Mesenteric fat pad (tissue), 1 donor: ENCODE measurements at places on chromosomes 16 and 17.

DNA sequence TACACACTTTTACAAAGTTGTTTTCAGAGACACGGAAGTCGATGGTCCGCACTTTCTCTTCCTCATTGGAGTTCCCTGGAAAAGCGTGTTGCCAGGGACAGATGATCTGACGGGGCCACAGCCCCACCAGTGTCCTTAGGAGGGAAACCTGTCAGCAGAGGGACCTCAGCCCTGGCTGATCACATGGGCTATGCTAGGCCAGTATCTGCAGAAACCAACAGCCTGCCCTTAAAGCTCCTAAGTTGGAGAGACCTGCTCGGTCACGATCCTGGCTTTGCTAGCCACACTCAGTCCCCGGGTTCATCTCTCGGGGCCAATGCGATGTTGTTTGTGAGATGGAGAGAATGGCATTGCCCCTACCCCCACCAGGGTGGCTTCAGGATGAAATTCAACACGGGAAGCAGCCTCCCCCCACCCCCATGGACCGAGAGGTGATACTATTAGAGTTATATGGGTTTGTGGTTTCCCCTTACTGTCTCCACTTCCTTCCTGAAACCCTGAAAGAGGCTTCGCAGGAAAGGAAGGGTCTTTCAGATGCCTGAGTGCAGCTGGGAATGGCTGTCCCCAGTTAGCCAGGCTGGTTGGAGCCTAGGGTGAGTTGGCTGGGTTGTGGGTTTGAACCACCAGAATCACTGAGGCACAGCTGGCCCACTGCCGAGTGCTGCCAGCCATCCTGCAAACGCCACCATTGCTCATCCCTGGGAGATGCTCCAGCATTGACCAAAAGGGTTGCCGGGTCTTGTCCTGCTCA lies 16.6 kb downstream of the RMI2 start:
- DNase-seq, result no peak

DNA sequence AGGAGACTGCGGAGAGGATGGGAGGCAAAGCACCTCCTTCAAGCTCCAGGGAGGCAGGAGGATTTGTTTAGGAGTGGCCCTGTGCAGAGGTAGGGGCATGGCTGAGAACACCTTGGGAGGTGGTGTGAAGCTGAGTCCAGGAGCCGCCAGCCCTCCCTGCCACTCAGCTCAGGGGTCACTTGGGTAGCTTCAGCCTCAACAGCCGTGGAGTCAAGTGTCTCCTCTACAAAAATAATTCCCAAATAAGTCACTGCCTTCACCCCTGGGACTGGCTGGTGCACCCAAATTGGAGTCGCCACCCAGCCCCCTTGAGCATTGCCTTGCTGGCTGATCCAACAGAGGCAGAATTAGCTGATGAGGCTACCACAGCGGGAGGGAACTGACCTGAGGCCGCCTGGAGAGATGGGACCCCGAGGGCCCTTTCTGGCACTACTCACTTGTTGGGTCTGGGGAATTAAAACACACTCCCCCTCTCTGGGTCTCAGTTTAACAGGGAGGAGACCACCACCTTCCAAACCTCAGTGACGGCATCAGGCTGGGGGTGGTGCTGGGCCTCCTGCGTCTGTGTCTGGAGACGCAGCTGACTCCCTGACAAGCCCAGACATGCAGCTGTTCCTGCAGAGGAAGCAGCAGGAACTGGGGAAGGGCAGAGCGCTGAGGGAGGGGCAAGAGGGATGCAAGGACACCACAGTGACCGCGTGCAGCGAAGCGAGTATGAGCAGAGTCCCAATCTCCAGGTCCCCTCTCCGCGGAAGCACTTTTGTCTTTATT lies 87.9 kb upstream of the TOB1 start:
- no peak for DNase-seq

- DNase-seq, result no peak
Measured at GRCh38 chr17:76570877-76571471, 14.7 kb downstream of the ST6GALNAC2 start.

GRCh38 chr16:55835581-55835980 lies 2.7 kb upstream of the CES1 start:
- DNase-seq, result no peak

DNA sequence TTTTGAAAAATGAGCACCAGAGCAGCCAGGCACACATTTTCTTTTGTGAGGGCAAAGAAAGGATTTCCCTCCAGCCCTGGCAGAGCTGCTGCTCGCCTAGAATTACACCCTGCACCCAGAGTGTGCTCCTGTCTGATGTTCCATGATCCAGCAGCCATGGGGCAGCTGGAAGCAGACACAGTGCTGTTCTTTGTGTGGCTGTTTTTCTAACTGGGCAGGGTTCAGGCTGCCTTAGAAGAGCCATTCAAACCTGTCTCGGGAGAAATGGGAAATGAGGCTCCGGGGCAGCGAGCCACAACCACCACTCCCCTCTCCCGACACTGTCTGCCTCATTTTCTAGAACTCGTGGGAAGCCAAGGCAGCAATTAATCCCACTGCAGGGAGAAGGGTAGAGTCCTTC lies 28.9 kb downstream of the LITAF start:
- DNase-seq, result no peak

GRCh38 chr16:71748226-71748625 lies 23.7 kb upstream of the PHLPP2 start:
- DNase-seq, result no peak

- no peak for DNase-seq
Measured at GRCh38 chr16:19145010-19145409, 23.0 kb upstream of the SYT17 start.

GRCh38 chr16:22018559-22018958 lies 10.6 kb downstream of the MOSMO start:
- DNase-seq, result no peak

DNA sequence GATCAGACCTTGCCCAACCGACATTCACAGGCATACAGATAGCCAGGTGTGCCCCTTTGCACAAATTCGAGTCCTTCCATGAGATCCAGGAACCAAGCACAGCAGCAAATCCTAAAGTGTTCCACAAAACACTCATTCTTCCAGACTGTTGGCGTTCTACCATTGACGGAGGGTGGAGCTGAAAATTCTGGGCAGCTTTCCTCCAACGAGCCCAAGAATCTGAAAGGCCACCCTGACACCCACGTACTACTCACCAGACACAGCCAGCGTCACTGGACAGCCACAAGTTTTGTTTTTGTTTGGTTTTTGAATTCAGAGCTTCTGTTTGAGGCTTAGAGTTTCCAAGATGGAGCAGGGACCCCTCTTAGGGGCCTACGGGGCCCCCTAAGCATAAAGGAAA lies 83.8 kb downstream of the PMP22 start:
- no peak for DNase-seq

DNA sequence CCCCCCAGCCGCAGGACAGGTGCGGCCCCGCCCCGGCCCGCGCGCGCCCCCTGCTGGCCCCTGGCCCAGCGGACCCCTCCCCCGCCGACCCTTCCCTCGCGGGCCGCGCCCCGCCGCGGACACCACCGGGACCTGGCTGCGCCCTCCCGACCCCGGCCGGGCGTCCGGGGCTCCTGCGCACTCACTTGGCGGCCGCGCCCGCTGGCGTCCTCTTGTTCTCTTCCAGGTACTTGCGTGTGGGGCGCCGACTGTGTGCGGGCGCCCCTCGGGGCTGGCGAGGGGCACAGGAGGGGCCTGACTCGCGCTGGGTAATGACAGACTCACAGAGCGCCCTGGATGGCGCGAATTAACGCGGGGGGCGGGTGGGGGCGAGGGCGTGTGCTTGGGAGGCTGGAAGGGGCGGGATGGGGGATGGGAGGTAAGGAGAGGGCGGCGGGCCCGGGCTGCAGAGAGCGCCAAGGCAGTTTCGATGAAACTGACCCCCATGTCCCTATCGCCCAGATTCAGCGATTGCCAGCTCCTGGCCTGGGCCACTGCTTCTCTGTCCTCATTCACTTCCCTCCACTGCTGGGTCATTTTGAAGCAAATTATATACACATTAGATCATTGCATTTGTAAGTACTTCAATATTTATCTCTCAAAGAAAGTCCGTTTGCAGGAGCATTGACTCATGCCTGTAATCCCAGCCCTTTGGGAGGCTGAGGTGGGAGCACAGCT lies 445 bp upstream of the DBNDD1 start:
- no peak for DNase-seq

GRCh38 chr16:11499295-11500089 lies 87.2 kb downstream of the LITAF start:
- no peak for DNase-seq

- DNase-seq, result no peak
Measured at GRCh38 chr17:75370286-75370915, 35.1 kb downstream of the GRB2 start.

DNA sequence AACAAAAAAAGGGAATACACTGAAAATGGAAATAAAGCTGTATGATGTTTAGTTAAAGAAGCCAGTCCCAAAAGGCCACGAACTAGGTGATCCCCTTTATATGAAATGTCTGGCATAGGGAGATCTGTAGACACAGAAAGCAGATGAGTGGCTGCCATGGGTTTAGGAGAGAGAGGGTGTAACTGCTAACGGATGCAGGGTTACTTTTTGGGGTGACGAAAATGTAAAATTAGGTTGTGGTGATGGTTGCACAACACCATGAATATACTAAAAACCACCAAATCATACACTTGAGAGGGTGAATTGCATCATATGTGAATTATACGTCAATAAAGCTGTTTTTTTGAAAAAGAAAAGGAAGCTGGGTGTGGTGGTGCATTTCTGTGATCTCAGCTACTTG lies 99.6 kb downstream of the ADCY9 start:
- DNase-seq, result no peak

DNA sequence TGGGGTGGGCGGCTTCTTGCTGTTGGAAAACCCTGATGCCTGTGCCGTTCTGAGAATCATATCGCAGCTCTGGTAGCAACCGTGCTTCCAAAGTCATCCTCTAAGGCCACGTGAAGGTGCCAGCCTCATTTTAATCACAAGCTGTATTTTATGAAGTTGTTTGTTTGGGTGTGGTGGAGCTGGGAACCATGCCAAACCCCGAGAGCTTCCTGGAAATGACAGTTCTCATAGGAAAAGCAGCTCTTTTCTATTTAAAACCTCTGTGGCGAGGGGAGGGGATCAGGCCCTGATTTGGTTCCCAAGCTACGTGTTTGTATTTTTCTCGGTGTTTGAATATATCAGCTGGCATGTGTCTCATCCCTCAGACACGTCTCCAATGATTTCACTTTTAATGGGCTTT lies 21.7 kb downstream of the KNOP1 start:
- no peak for DNase-seq

- no peak for DNase-seq
Measured at GRCh38 chr17:39175695-39176093, 9.7 kb upstream of the ARL5C start.

GRCh38 chr17:48624544-48625494 lies 1.3 kb downstream of the HOXB9 start:
- no peak for DNase-seq

DNA sequence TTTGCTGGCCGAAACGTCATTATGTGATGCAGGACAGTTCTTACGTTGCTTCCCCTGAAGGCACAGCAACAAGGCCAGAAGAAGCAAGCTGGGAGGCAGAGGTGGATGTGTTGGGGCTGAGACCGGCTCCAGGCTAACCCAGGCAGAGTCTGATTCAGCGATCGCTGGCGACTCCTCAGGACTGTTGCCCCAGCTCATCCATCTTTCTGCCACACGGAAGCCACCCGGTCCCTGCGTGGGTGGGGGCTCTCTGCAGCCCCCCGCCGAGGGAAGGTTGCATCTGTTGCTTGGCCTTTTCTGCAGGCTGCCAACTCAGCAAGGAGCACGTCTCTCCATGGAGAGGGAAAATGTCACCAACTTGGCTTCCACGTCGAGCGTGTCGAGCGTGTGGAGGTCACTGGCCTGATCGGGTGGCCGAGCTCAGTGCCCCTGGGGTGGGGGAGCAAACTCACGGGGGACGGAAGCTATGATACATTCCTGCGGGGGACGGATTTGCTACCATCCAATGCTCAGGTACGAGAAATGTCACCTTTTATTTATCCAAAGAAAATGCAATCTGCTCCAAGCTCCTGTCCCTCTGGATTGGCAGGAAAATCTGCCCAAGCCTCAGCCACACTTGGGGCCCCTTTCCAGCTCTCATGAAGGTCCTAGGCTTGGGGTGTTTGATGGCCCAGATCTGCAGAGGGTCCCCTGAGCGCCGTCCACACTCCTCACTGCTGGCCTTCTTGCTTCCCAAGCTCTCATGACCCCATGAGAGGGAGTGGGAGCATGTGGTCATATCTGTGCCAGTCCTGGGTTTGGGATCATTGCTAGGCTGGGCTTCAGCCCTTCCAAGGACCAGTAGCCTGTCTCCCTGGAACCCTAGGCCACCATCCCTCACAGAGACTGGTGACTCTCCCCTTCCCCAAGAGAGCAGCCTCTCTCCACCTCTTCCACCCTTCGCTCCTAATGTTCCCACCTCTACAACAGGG lies 69.4 kb downstream of the RPH3AL start:
- DNase-seq, result no peak

- no peak for DNase-seq
Measured at GRCh38 chr16:73214825-73215677, 167.1 kb upstream of the ZFHX3 start.

DNA sequence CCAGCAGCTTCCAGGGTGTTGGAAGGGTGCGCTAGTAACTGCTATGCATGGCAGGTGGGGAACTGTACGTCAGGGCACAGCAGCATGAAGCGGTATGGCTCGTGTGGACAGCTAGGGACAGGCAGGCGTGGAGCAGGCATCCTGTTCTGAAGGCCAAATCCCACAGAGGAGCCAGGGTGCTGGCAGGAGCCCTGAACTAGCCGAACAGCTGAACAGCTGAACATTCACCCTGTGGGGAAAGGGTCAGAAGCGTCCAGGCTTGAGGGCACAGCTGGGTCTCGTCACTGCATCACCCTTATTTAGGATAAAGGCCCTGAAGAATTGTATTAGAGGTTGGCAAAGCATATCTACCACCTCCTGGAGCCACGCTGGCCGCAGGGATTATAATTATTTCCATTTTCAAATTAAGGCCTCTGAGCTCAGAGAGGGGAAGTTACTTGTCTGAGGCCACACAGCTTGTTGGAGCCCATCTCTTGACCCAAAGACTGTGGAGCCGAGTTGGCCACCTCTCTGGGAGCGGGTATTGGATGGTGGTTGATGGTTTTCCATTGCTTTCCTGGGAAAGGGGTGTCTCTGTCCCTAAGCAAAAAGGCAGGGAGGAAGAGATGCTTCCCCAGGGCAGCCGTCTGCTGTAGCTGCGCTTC lies 3.3 kb upstream of the STH start:
- no peak for DNase-seq

DNA sequence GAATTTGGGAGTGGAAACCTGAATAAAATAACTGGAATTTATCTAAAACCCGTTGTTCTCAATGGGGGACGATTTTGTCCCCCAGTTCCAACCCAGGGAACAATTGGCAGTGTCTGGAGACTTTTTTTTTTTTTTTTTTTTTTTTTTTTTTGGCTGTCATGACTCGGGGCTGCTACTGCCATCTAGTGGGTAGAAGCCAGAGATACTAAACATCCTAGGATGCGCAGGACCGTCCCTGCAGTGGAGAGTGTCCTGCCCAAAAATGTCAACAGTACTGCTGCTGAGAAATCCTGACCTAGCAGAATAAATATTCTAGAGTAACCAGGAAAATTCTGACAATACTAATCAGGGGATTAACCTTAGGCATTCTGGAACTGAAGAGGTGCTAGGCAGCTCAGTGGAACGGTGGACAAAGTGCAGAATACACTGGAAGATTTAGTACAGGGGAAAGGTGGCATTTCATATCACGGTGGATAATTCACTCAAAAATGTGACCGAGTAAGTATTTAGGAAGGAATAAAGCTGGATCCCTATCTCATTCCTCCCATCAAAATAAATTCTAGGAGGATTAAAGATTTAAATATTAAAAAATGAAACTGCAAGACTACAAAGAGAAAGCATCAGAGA lies 107.6 kb downstream of the SPECC1 start:
- no peak for DNase-seq

- DNase-seq, result no peak
Measured at GRCh38 chr16:1620391-1620790, 8.2 kb downstream of the CRAMP1 start.
